Nucleus accumbens (tissue), 56 donors: ENCODE measurements at places on chromosomes 12 and 14.

DNA sequence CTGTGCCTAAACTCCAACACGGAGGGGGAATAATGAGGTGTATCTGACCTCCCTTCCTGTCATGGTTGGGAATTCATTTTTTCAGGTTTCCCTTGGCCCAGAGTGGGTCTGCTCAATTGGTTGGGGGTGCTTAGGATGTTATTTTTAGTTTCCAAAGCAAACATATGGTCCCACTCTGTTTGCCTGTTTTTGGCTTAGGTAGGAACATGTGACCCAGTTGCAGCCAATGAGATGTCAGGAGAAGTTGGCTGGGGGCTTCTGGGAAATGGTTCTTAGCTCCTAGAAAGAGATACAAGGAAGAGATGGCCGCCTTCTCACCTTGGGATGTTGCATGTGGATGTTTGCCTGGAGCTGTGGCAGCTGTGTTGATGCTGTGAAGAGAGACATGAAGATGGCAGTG lies 147.9 kb upstream of the RFLNA start:
- DNase-seq = no peak

- no peak for DNase-seq
Measured at GRCh38 chr14:53630336-53630735, 326.3 kb downstream of the BMP4 start.

GRCh38 chr12:60421741-60422140 lies 825.9 kb downstream of the SLC16A7 start:
- no peak for DNase-seq

GRCh38 chr12:94941440-94941862 lies 62.0 kb downstream of the NDUFA12 start:
- no peak for DNase-seq

DNA sequence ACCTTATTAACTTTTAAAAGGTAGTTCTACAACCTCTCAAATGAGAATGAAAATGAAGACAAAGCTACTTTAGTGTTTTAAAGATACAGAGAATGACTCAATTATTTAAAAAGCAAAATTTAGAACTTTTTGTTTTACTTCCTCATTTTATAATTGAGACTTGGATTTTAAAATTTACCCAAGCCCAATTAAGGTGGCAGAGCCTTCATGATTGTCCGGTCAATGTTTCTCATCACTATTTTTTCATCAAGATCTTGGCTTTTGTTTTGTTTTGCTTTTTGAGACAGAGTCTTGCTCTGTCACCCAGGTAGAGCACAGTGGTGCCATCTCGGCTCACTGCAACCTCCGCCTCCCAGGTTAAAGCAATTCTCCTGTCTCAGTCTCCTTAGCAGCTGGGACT lies 32.7 kb downstream of the PPP4R3A start:
- DNase-seq = no peak

GRCh38 chr12:32025906-32026305 lies 66.7 kb downstream of the RESF1 start:
- DNase-seq = no peak
